ENCODE measurements at places on chromosomes 2 and 18.

DNA sequence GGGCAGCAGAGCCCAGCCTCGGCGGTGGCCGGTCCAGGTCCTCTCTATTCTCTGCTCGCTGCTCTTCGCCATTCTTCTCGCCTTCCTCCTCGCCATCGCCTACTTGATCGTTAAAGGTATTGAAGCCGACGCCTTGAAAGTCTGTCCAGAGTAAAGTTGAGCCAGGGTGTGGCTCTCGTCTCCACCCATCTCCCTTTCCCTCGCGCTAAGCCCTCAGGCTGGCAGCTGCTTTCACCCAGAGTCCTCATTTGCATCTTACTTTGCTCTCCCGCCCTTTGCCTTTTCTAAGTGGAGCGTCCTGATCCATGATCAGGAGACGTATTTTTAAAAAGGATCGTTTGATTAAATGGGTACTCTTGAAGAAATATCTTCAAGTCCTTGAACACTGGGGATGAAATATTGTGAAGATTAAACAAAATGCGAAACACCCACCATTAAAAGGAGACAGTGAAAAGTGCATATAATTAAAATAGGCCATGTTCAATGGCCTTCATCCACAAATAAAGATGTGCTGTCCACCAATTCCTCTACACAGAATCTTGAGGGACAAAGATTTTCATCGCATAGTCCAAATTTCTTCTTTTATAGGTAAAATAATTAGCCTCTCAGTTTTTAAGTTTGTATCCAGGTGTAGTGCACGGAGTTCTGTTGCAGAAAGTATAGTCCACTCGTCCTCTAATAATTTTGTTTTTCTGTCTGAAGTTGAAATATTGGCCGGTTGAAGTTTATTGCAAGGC, 657 bp downstream of the ARL6IP6 start:
- DNase-seq = no peak

GRCh38 chr2:29195796-29196195, 80.6 kb downstream of the CLIP4 start:
- no peak for DNase-seq

DNA sequence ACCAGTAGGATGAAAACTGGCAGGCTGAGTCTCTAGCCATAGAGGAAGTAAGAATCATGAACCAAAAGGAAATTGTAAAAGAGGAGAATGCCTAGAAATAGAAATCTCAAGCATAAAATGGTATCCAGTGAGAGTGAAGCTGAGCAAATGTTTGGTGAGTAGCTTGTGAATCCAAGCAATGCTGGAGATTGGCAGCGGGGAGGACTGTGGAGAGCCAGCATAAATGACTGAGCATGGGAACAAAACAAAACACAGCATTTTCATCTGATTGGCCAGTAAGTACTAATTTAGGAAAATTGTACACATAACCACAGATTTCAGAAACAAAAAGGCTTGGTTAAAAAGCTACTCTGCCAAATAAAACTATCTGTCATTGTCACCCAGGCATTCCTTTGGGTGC, 390.0 kb downstream of the STK39 start:
- DNase-seq = no peak

DNA sequence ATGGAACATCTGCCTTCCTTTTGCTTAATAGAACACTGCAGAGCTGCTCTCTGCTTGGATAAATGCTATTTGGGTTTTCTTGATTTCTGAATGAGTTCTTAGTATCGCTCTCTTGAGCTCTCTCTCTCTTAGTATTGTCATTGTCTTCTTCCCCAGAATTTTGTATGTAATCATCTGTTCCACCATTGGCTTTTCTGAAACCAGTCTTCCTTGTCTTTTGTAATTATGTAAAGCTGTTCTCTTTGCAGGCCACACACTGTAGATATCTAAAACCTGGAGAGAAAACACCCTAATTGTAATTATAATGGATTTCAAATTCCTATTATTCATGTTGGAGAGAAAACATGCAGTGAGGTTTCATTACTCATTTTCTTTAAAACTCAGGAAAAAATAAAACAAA, 333.1 kb upstream of the CHAC2 start:
- DNase-seq = no peak

DNA sequence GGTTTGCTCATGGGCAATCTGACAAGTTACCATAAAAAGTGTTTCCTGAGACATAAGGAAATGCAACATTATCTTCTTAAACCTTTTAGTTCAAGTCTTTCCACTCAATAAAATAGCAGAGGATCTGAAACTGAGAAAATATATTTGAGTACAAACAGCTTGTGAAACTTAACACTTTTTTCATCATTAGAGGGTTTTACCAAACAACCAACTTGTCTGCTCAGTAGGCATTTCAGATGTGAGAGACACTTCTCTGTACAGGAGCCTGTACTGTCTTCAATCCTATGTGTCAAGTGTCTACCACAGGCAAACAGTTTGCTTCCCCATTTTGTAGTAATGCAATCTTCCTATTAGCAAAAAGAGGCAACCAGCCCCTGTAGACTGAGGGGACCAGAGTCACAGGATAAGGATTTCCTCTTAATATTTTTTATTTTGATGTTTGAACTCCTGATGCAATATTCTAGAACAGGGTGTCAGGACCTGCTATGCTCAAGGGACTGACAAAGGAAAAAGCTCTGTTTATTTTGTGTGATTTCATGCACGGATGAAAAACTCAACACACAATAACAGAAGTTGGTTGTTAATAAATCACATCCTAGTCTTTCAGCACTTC, 159.1 kb upstream of the LHCGR start:
- DNase-seq = no peak

DNA sequence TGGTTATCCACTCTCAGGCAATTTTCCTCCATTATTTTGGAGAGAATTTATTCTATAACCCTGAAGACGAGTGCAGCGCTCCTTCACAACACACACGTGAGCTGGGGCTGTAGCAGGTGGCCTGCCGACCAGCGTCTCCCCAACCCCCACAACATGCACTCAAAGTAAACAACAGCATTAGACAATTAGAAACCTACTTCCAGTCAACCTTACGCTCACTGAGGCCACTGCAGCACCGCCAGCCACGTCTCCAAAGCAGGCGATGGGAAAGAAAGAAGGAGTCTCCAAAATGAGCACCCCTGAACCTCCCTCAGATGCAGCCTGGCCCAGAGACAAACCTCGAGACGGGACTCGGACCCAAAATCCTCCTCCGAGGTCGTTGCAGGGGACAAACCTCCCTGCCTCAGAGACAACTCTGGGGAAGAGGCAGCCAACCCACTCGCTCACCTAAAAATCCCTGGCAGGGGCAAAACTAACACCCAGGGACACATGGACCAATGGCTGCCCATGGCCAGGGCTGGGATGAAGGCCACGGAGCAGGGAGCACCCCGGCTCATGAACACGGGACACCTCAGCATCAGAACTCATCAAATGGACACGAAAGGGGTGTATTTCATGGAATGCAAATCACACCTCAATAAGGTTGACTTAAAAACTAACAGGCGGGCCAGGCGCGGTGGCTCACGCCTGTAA, 2.6 kb downstream of the SLC66A2 start:
- no peak for DNase-seq

- DNase-seq = no peak
These were observed 3.5 kb upstream of the RNPEPL1 start for GRCh38 chr2:240564561-240565332.

GRCh38 chr2:10242998-10243925, 59.4 kb upstream of the HPCAL1 start:
- no peak for DNase-seq

DNA sequence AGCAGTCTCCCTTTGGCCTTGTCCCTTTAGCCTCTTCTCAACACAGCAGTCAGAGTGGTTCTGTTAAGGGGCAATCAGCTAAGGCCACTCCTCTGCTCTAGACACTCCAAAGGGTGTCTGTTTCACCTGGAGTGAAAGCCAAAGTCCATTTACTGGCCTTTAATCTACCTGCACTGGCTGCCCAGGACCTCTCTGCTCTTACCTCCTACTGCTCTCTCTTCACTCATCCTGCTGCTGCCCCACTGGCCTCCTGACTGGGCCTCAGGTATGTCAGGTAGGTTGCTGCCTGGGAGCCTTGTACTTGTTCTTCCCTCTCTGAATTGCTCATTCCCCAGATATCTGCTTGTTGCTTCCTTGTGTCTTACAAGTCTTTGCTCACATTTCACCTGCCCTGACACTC, 68.2 kb downstream of the PIKFYVE start:
- no peak for DNase-seq

GRCh38 chr2:62774555-62775366, 69.2 kb downstream of the EHBP1 start:
- no peak for DNase-seq

- no peak for DNase-seq
These were observed 40.0 kb upstream of the DNAH7 start for GRCh38 chr2:196108604-196109003.

DNA sequence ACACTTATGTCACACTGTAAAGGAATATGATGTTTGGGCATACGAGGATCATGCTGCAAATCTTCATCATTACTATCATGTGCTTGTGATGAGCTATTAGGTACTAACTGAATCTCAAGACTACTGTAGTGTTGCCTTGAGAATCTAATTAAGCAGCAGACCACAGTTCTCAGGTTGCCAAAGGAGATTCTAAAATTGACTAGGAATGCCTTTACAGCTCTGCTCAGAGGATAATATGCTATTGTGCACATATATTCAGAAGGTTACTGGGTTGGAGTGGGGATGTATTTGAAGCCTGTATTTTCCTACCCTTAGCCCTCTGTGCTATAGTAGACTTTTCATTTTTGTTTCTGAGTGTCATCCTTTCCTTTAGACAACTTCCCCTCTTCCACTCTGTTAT, 175.1 kb downstream of the CDH19 start:
- no peak for DNase-seq

DNA sequence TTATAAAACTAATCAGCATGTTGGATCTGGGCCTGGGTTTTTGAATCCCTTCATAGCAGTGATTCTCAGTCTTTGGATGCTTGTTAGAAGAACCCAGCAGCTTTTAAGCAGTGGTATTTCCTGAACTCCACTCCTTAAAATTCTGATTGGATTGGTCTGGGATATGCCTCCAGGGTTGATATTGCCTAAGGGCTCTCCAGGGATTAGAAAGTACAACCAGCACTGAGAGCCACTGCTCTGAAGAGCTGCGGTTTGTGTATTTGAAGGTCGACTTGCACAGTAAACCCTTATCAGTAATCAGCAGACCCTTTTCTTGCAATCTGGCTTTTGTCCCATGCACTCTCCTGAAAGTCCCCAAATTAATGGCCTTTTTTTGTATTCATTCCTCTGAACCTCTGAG, 17.0 kb upstream of the RBMS1 start:
- DNase-seq = no peak

Measured in stimulated activated naive CD4-positive, alpha-beta T cell treated with Interleukin-2 at 50 U/mL for 16 hours (primary cell).